ENCODE measurements at places on chromosomes 11 and 22. TPM values are rescaled to one million over a fixed set of nuclear protein-coding genes. Genes with fewer than 3 reads are reported as not detected.

DNA sequence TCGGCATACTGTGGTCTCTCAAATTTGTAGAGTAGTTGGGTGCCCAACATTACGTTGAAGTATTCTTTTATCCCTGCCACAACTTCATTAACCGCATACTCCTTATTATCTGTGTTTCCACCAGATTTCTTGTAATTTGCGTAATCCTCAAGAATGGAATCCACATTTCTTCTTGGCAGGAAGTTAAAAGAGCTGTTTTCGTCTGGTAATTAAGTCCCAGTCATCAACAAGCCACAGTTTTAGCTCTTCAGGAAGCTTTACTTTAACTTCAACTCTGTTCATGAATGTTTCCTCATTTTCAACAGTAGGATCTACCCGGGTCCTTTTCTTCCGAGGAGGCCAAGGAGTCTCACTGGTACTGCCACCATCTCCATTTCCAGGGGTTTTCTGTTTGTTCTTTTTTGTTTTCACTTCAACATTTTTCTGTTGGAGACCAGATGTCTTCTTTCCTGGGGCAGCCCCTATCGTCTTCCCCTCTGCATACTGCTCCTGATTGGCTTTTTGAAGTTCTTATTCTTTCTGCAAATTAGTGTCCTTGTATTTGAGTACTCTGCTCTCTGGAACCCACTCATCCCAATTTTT, 30.3 kb downstream of the PDE3B start:
- H3K27me3 ChIP-seq: no peaks in the 10 kb centered on the region
- H3K36me3 ChIP-seq: no peaks in the 10 kb centered on the region
- no peak overlapping the region for H3K4me3 ChIP-seq

DNA sequence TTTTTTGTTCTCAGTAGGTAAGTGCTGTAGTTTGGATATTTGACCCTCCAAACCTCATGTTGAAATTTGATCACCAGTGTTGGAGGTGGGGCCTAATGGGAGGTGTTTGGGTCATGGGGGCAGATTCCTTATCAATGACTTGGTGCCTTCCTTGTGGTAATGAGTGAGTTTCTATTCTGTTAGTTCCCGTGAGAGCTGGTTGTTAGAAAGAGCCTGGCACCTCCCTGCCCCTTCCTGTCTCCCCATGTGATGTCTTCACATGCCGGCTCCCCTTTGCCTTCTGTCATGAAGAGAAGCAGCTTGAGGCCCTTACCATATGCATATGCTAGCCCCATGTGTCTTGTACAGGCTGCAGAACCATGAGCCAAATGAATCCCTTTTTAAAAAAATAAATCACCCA, 138.3 kb downstream of the TMEM135 start:
- H3K36me3 ChIP-seq: no peaks in the 10 kb centered on the region
- no peak for DNase-seq
- no peaks in the 10 kb centered on the region for H3K27me3 ChIP-seq
- H3K27ac ChIP-seq: no peak overlapping the region
- no peak overlapping the region for H3K4me3 ChIP-seq
- no peaks in the 10 kb centered on the region for H3K4me1 ChIP-seq

DNA sequence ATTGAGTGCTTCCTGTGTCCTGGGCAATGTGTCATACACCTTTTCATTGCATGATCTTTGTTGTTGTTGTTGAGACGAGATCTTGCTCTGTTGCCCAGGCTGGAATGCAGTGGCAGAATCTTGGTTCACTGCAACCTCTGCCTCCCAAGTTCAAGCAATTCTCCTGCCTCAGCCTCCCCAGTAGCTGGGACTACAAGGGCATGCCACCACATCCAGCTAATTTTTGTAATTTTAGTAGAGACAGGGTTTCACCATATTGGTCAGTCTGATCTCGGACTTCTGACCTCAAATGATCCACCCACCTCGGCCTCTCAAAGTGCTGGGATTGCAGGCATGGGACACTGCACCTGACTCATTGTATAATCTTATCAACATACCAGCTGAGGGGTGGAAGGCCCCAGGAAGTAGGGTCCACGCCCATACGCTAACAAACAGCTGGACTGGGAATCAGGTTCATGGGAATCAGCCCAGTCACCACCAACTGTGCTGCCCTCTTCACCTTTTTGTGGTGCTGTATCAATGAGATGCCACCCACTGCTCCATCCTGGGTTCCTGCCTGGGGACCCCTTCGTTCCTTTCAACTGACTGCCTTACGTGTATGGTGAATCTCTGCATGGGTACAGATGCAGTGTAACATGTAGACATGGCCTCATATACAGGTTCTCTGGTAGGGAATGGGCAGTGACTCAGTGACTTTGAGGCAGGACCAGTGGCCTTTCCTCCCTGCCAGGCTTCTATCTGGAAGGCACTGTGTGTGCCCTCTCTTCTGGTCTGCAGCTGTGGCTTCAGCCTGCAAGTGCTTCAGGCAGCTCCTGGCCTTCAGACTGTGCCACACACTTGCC, 32.5 kb upstream of the YWHAH start:
- no peaks in the 10 kb centered on the region for H3K4me1 ChIP-seq
- H3K4me3 ChIP-seq: no peak overlapping the region
- DNase-seq: no peak
- no peaks in the 10 kb centered on the region for H3K27me3 ChIP-seq

GRCh38 chr11:64538501-64538951, 52.5 kb upstream of the SLC22A12 start:
- no peaks in the 10 kb centered on the region for H3K27me3 ChIP-seq
- no peaks in the 10 kb centered on the region for H3K36me3 ChIP-seq
- H3K4me1 ChIP-seq: no peaks in the 10 kb centered on the region
- H3K27ac ChIP-seq: no peak overlapping the region
- no peak for DNase-seq

DNA sequence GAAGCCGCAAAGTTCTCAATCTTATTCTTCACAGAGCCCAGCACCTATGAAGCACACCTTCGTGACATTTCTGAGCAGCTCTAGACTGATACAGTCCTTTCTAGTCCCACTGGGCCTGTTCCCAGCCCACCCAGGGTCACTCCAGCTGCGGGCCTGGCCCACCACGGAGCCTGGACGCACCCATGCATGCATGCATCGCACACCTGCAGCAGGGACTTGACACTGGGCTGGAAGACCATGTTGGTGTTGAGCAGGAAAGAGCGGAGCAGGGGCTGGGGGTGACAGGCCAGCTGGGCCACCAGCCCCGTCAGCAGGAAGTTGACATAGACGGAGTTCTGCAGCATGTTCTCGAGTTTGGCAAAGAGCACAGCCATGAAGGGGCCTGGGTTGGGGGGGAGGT, 9.2 kb downstream of the C11orf42 start:
- H3K4me1 ChIP-seq: no peaks in the 10 kb centered on the region
- H3K27me3 ChIP-seq: no peaks in the 10 kb centered on the region
- DNase-seq: no peak
- H3K27ac ChIP-seq: no peak overlapping the region

- peak; percentile 76 for DNase-seq
- H3K27ac ChIP-seq: peak overlapping the region; percentile 95
- H3K4me3 ChIP-seq: no peak overlapping the region
- H3K4me1 ChIP-seq: peaks cover 12% of the 10 kb centered on the region
- H3K36me3 ChIP-seq: no peaks in the 10 kb centered on the region
Measured at GRCh38 chr11:35247428-35247827, 108.5 kb downstream of the CD44 start.

- no peak overlapping the region for H3K27ac ChIP-seq
- no peaks in the 10 kb centered on the region for H3K4me1 ChIP-seq
- no peaks in the 10 kb centered on the region for H3K27me3 ChIP-seq
- H3K36me3 ChIP-seq: no peaks in the 10 kb centered on the region
- no peak overlapping the region for H3K4me3 ChIP-seq
- no peak for DNase-seq
Measured at GRCh38 chr11:36578458-36578857, 10.7 kb downstream of the RAG1 start.

- DNase-seq: no peak
- peaks cover 12% of the 10 kb centered on the region for H3K27me3 ChIP-seq
- H3K4me3 ChIP-seq: no peak overlapping the region
- peaks cover 8% of the 10 kb centered on the region for H3K36me3 ChIP-seq
- H3K27ac ChIP-seq: no peak overlapping the region
Measured at GRCh38 chr11:72234920-72235319, 9.1 kb downstream of the PHOX2A start.

DNA sequence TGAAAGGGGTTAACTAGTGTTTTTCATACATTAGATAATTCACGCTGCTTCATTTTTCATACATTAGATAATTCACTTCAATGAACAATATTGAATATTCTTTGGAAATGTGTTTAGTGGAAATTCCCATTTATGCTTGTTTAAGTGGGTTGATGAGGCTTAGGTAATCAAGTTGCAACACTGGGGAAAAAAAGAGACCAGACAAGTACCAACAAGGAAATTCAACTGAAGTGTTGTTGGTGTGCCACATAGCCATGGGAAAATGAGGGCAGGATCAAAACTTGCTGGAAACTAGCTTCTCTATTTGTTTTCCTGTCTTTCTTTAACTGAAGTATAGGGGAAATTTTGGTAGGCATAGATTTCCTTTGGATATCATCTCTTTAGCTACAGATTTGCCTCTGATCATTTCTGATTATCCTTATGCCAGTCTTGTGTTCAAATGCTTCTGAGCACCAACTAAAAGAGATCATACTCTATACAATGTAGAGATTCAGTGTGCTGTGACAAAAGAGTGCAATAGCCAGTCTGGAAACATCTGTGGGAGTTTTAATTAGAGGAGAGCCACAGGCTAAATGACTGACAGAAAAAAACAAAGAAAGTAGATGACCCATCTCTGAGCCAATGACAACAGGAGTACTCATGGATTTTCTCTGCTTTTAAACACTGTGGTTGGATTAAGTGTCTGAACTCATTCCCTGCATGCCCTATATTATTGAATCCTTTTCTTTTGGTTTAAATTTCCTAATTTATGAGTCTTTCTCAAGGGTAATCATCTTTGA, 67.6 kb upstream of the CTSC start:
- peaks cover 4% of the 10 kb centered on the region for H3K4me1 ChIP-seq
- no peak overlapping the region for H3K27ac ChIP-seq
- no peaks in the 10 kb centered on the region for H3K36me3 ChIP-seq
- no peaks in the 10 kb centered on the region for H3K27me3 ChIP-seq
- H3K4me3 ChIP-seq: no peak overlapping the region

- H3K4me3 ChIP-seq: no peak overlapping the region
- DNase-seq: no peak
- no peaks in the 10 kb centered on the region for H3K27me3 ChIP-seq
- H3K4me1 ChIP-seq: no peaks in the 10 kb centered on the region
- no peak overlapping the region for H3K27ac ChIP-seq
Measured at GRCh38 chr11:87187930-87188329, 150.2 kb downstream of the TMEM135 start.

GRCh38 chr11:64157631-64158394, 8.1 kb downstream of the MACROD1 start:
- H3K36me3 ChIP-seq: no peaks in the 10 kb centered on the region
- H3K4me3 ChIP-seq: no peak overlapping the region
- H3K27me3 ChIP-seq: peaks cover 11% of the 10 kb centered on the region
- H3K27ac ChIP-seq: no peak overlapping the region

DNA sequence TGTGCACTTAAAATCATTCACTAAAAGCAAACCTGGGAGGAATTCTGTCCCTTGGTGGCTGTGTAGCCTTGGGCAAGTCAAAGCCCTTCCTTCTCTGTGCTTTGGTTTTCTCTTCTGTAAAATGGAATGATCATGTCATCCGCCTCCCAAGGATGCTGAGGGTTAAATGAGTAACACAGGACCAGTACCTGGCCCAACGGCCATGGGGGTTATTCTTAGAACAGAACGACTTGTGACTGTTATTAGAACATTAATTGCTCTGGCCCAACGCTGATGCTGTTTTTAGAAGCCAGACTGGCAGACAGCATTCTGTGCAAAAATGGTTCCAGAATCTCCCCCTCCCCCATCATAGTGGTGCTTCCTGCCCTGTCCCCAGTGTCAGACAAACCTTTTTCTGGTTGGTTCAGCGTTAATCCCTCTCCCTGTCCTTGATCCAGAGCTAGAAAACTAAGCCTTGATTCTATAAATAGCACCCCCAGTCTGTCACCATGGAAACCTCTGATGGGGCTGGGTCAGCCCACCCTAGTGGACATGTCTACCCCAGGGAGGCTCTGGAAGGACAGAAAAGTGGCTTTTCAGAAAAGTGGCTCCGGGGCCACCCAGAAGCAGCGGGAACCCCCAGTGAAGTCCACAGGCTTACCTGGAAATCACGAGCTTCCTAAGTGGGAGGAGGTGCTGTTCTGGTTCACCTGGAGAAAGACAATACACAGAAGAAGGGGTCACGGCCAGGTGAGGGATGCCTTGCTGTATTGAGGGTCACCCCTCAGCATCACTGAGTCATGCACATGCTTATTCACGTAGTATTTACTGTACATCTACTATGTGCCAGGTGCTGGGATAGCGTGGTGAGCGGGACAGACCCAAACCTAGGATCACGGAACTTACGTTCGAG, 15.5 kb upstream of the TFIP11 start:
- no peaks in the 10 kb centered on the region for H3K27me3 ChIP-seq
- DNase-seq: no peak
- no peak overlapping the region for H3K4me3 ChIP-seq

- no peak for DNase-seq
- H3K4me3 ChIP-seq: no peak overlapping the region
- no peaks in the 10 kb centered on the region for H3K4me1 ChIP-seq
Measured at GRCh38 chr22:44765571-44766285, 13.4 kb downstream of the ARHGAP8 start.

GRCh38 chr11:9606809-9607510, 33.5 kb downstream of the WEE1 start:
- no peak overlapping the region for H3K4me3 ChIP-seq
- no peak for DNase-seq
- no peak overlapping the region for H3K27ac ChIP-seq
- H3K36me3 ChIP-seq: no peaks in the 10 kb centered on the region
- no peaks in the 10 kb centered on the region for H3K27me3 ChIP-seq

GRCh38 chr22:41511521-41511968, 32.7 kb downstream of the POLR3H start:
- H3K27ac ChIP-seq: no peak overlapping the region
- no peak overlapping the region for H3K4me3 ChIP-seq
- peaks cover 81% of the 10 kb centered on the region for H3K36me3 ChIP-seq
- no peaks in the 10 kb centered on the region for H3K27me3 ChIP-seq
- no peak for DNase-seq

DNA sequence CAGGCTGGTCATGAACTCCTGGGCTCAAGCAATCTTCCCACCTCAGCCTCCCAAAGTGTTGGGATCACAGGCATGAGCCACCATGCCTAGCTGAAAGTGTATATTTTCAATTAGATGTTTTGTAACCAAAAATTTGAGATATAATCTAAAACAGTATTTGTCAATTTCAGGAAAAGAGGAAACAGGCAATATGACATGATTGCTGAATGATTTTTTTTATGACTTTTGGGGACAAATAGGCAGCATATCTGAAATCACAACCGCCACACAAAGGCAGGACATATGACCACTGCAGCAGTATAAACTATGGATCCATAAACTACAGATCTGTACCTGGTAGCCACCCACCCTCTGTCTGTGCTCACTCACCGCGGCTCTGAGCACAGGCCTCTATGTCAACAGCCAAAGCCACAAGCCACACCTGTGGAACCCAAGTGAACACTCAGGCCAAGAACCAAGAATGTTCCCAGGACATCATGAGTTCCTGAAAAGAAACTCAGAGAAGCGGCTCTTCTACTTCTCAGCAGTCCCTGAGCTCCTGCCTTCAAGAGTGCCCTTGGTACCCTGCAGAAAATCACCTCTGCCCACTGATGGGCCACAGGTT, 22.5 kb downstream of the PISD start:
- no peaks in the 10 kb centered on the region for H3K27me3 ChIP-seq
- H3K4me1 ChIP-seq: peaks cover 30% of the 10 kb centered on the region
- no peak overlapping the region for H3K27ac ChIP-seq
- no peaks in the 10 kb centered on the region for H3K36me3 ChIP-seq
- H3K4me3 ChIP-seq: no peak overlapping the region
- DNase-seq: no peak

Gene OR52A1
- not detected for total RNA-seq

Gene SLN
- total RNA-seq: not detected

Gene KRTAP5-2
- not detected for total RNA-seq

Gene TRPT1
- 48.3 TPM for total RNA-seq

Gene LRRC4C
- total RNA-seq: not detected

Gene DBX1
- total RNA-seq: not detected
